ENCODE measurements at places on chromosomes 7 and 10. TPM values are rescaled to one million over a fixed set of nuclear protein-coding genes. Genes with fewer than 3 reads are reported as not detected.

DNA sequence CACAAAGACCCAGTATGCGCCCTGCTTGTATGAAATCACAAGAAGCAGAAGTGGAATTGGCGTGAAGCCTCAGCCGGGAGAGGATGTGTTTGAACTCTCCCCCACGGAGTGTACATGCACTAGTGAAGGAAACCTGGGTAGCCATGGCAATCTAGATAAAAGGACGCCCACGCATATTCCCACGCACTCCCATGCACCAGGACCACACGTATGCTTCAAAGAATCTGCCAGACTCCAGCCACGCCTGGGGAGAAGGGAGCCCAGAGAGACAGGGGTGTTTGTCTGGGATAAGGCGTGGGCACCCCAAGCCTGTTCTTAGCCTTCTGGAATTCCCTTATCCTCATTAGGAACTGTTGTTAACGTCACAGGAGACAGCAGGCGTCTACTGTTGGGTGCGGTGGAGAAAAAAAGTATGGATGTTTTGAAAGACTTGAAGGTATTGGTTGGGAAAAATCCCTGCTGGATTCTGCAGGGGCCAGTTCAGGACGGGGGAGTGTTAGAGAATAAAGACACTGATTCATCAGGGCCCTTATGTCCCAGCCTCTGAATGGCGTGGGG lies 28.9 kb upstream of the ECHDC3 start:
- DNase-seq: peak; percentile 51

Gene ZNF786
- total RNA-seq: 5.5 TPM

Gene MOGAT3
- 3.9 TPM for total RNA-seq

DNA sequence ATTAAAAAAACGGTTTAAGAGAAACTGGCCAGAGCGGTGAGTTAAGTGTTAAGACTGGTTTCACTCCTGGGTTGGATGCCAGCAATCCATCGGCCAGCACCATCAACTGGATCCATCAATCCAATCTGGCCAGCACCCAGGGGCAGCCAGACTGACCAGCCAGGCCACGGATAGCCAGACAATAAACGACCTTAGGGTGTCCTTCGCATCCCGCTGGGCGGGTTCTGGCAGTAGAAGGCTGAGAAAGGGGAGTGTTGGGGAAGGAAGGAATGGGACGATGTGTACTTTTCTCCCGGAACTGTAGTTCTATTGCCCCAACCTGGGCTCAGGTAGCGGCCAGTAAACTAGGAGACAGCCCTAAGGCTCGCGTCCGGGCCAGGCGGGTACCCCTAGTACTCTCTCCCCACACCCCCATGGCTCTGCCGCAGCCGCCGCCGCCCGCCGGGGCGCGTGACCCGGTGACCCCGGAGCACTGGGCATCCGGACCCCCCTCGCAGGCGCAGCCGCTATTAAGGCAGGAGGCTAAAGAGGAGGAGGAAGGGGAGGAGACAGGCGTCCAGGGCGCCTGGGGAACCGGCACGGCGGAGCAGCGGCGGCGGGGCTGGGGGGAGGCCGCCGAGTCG lies at the start of gene CASD1:
Gene CASD1 (plus strand): TSS at position 546 of the 623 bp plus-strand sequence. CDS start 276 bp downstream, outside the sequence.
- peak; percentile 65 for DNase-seq

DNA sequence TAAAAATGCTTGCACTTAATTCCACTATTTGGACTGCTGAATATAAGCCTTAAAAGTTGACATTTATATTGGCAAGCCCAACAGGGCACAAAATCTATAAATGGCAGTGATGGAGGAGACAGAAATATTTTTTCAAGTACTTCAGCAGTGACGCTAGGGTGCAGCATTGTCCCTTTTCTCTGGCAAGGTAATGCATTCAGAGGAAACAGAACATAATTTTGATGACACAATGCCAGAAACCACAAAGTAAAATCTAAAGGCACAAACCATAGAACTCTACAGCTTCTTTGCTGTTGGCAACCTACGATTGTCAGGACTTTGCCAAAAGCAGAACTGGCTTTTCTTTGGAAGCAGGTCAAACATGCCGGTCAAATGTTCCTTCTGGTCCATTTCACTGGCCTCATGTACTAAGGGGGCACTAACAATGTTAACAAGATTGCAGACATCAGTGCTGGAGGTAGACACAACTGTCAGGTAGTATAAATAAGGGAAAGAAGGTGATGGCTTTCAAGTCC lies 30.9 kb upstream of the FAM133B start:
- DNase-seq: peak; percentile 87

DNA sequence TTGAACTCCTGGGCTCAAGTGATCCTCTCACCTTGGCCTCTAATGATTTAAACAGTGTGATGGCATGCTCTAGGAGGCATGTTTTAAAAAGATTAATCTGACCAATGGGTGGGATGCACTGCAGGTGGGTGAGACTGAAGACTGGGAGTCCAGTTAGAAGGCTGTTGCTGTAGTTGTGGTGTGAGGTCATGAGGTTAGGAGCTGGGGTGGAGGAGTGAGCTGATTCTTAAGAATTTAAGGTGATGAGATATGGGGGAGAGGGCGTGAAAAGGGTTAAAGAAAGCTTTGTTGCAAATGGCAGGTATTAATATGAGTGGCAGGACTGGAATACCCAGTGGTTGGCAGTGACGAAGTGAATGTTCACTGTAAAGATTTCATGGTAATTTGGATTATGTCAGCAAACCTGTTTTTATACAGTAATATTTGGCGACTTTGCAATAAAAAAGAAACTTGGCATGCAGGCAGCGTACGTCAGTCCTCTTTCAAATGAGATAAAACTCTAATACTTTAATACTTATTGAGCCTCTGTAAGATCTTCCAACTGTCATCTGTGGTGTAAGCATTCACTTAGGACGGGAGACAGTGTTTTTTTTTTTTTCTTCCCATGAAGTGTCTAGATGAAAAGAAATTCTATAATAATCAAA lies 72.8 kb upstream of the MTPN start:
- peak; percentile 95 for DNase-seq

DNA sequence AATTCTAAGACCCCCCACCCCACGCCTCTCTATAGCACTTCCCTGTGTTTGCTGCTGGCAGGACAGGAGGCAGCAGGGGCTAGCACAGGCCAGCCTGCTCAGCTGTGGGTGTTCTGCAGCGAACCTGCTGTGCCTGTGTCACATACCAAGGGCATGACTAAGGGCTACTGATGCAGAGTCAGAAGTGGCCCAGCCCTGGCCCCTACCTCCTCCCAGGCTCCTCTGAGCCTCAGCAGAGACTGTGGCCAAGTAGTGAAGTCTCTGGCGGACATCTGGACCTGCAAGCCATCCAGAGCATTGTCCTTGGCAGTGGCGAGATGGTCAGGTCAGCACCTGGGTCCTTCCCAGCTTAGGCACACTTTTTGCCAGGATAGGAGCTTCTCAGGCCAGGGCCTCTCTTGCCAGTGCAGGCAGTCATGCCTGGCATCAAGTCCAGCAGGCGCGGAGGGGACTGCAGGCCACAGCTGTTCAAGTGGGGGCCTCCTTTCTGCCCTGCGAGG lies 116.3 kb upstream of the RET start:
- no peak for DNase-seq

Gene TUBAL3
- total RNA-seq: not detected

DNA sequence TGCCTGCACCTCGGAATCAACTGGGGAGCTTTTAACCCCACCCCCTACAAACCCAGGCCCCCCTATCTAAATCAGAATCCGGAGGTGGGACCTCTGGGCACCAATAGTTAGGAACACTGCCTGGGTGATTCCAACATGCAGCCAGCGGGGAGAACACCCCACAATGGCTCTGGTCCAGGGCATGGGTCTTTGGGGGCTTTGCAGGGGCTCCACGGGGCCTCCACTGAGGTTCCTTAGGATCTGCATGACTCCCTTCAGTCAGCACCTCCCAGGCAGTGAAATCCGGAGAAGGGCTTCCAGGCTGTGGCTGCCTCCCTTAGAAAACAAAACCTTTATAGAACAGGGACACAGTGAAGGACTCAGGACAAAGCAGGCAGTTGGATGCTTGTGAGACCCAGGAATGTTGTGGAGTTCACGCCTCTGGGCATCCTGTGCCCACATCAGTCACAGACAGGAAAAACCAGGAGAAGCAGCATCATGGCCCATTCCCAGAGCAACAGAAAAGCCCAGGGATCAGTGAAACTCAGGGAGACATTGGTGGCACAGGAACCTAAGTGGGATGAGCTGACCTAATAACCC lies 16.5 kb upstream of the AOC1 start:
- no peak for DNase-seq

Gene AMPH
- 2.4 TPM for total RNA-seq

DNA sequence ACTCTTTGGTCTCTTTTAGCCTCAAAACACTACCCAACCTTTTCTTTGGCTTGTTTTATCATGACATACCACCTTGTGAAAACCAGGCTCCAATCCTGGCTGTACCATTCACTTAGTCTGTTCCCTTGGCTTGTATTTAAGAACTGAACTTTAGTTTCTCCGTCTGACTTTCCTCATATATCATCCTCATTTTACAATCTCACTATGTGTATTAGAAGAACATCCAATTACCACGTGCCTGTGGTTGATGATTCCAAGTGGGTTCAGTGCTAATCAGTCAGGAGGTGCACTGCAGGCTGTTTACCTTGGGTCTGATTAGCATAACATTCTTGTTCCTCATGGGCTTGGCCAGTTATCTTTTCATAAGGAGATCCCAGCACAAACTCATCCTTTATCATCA lies 144.8 kb upstream of the KLF14 start:
- no peak for DNase-seq

- peak; percentile 78 for DNase-seq
Measured at GRCh38 chr10:77248104-77248790, 389.4 kb downstream of the KCNMA1 start.

- peak; percentile 28 for DNase-seq
Measured at GRCh38 chr10:122293961-122294380, 22.9 kb downstream of the BTBD16 start.

Gene PYROXD2
- total RNA-seq: 13.5 TPM

DNA sequence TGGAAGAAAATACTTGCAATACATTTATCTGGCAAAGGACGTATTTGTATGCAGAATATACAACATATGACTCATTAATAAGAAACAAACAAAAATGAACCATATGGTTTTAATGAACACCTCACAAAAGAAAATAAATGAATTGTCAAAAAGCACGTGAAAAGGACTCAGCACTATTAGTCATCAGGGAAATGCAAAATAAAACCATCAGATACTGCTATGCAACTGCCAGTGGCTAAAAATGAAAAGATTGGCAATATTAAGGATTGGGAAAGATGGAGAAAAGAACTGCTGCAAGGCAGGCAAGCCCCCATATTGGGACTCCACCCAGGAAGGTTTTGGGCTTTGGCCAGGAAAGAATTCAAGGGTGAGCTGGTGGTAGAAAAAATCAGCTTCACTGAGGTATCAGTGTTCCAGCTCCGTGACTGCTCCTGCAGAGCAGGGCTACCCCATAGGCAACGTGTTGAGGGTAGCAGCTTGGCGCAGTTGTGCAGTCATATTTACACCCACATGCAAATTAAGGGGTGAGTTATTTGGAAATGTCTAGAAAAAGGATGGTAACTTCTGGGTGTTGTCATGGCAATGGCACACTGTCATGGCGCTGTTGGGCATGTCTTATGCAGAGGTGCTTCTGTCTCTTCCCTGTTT lies 72.7 kb downstream of the CUBN start:
- no peak for DNase-seq

Gene SP8
- 4.1 TPM for total RNA-seq

GRCh38 chr7:126608339-126608776 lies 644.4 kb downstream of the GRM8 start:
- DNase-seq: no peak

DNA sequence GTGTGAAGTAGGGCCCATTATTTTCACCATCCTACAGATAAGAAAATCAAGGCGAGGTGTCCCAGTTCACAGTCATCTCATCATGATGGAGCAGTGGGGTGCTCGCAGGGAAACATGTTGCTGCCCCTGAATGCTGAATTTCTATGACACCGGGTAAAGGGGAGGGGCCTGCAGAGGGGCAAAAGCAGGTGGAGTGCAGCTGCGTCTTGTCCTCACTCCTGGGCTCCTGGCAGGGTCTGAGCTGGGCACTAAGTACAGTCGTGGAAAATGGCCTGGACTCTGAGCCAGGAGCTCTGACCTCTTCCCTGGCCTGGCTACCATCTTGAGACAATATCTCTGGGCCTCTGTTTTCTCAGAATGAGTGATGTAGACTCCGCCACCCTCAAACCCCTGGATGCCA lies 253.1 kb upstream of the PITRM1 start:
- DNase-seq: no peak

DNA sequence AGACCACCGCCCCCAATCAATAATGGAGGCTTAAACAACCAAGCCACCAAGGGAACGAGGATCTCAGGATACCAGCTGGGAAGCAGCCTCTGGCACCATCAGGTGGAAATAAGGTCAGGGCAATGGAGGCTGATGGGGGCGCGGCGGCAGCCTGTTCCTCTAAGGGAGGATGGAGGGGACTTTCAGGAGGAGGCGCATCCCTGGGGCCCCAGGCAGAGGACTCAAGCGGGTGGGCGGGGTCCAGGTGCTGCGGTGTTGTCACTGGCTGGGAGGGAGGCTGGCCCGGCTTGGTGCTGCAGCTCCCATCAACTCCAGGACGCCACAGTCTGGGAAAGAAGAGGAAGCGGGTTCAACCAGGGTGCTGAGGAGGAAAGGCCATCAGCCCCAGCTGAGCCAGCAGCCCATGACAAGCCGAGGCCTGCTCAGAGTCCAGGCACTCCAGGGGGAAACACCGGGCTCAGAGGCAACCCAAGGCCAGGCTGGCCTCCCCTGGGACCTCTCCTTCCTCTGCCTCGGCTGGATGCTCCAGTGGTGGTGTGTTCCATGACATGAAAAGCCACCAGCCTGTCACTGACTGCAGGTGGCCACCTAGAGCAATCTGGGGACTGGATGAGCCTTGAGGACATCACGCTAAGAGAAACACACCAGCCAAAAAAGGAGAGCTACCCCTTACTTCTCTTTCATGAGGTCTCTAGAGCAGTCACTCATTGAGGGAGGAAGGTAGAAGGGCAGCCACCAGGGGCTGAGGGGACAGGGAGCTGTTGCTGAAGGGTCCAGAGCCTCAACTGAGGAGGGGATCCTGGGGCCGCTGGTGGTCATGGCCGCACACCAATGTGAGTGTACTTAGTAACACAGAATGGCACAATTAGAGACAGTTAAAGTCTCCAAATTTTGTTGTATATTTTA lies 4.6 kb downstream of the GIGYF1 start:
- DNase-seq: no peak

Gene LIPM
- not detected for total RNA-seq
